ENCODE measurements at places on chromosomes 1 and 21.
A peak's percentile ranks its signal among the peaks of the same experiment; 100 is the strongest.

DNA sequence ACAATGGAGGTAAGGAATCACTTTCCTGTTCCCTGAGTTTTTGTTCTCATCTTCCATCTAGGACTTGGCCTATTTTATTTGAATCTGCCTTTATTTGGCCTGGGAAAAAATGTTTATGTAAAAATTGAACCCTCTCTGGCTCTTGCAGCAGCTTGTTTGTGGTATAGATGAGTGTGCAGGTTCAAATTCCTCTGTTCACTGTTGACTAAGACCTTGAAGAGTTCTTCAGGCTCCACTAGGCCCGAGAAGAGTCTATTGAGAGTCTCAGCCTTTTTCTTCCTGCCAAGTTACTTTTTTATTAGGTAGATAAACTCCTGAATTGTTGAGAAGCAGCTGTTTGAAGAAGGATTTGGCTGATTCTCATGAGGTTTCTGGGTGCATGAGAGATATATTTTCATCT is 248.8 kb upstream of the ADGRL2 start:
- DNase-seq: no peak
- no peaks in the 10 kb centered on the region for H3K36me3 ChIP-seq
- H3K4me1 ChIP-seq: no peaks in the 10 kb centered on the region
- H3K4me3 ChIP-seq: no peak overlapping the region
- H3K27me3 ChIP-seq: no peaks in the 10 kb centered on the region

GRCh38 chr1:198701250-198701649 is 62.4 kb downstream of the PTPRC start:
- no peaks in the 10 kb centered on the region for H3K4me1 ChIP-seq
- no peaks in the 10 kb centered on the region for H3K36me3 ChIP-seq
- DNase-seq: no peak
- no peaks in the 10 kb centered on the region for H3K27me3 ChIP-seq
- H3K4me3 ChIP-seq: no peak overlapping the region

- H3K4me3 ChIP-seq: no peak overlapping the region
- H3K27me3 ChIP-seq: no peaks in the 10 kb centered on the region
- H3K4me1 ChIP-seq: no peaks in the 10 kb centered on the region
- DNase-seq: peak; percentile 29
These were observed 147.6 kb upstream of the CAMK1G start for GRCh38 chr1:209435654-209436566.

- H3K27ac ChIP-seq: no peak overlapping the region
- no peak overlapping the region for H3K4me3 ChIP-seq
- H3K36me3 ChIP-seq: no peaks in the 10 kb centered on the region
- DNase-seq: no peak
These were observed 29.3 kb upstream of the SRSF10 start for GRCh38 chr1:24009406-24009805.

- no peak overlapping the region for H3K4me3 ChIP-seq
- peaks cover 4% of the 10 kb centered on the region for H3K4me1 ChIP-seq
- peaks cover 2% of the 10 kb centered on the region for H3K27me3 ChIP-seq
- DNase-seq: no peak
These were observed 146.4 kb downstream of the FOXD2 start for GRCh38 chr1:47584249-47584648.

DNA sequence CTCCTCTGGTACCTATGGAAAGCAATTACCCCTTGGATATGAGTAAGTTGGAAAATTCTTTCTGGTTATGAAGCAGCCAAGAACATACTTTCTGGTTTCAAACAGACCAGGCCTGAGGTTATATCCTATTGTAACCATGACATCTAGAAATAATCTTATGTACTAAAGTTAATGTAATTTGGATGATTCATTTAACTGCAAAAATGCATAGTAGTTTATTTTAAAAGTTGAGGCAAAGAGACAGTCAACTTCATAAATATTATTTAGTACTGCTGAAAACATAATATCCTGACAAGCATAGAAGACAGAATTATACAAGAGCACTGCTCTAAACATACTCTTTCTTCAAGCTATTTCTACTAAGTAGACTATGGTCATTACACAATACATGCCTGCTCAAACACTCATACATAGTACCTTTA is 25.5 kb downstream of the ODF2L start:
- no peaks in the 10 kb centered on the region for H3K4me1 ChIP-seq
- no peaks in the 10 kb centered on the region for H3K36me3 ChIP-seq
- H3K27me3 ChIP-seq: no peaks in the 10 kb centered on the region

- no peak for DNase-seq
- H3K36me3 ChIP-seq: no peaks in the 10 kb centered on the region
- no peak overlapping the region for H3K4me3 ChIP-seq
- H3K27me3 ChIP-seq: peaks cover 13% of the 10 kb centered on the region
These were observed 24.6 kb upstream of the KLHDC8A start for GRCh38 chr1:205381305-205381704.

DNA sequence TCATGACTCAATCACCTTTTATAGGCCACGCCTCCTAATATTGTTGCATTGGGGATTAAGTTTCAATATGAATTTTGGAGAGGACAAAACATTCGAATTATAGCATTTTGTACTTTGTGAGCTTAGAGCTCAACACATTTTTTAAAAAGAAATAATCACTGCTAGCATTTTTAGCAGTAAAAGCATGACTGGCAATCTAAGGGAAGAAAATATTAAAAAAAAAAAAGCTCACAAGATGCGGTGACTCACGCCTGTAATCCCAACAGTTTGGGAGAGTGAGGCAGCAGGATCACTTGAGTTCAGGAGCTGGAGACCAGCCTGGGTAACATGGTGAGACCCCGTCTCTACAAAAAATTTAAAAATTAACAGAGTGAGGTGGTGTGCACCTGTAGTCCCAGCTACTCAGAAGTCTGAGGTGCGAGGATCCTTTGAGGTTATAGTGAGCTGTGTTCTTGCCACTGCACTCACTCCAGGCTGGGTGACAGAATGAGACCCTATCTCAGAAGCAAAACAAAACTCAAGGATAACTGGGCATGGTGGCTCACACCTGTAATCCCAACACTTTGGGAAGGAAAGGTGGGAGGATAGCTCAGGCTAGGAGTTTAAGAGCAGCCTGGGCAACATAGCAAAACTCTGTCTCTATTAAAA is 28.8 kb upstream of the DIPK1A start:
- no peak for DNase-seq
- no peak overlapping the region for H3K4me3 ChIP-seq
- no peaks in the 10 kb centered on the region for H3K36me3 ChIP-seq

DNA sequence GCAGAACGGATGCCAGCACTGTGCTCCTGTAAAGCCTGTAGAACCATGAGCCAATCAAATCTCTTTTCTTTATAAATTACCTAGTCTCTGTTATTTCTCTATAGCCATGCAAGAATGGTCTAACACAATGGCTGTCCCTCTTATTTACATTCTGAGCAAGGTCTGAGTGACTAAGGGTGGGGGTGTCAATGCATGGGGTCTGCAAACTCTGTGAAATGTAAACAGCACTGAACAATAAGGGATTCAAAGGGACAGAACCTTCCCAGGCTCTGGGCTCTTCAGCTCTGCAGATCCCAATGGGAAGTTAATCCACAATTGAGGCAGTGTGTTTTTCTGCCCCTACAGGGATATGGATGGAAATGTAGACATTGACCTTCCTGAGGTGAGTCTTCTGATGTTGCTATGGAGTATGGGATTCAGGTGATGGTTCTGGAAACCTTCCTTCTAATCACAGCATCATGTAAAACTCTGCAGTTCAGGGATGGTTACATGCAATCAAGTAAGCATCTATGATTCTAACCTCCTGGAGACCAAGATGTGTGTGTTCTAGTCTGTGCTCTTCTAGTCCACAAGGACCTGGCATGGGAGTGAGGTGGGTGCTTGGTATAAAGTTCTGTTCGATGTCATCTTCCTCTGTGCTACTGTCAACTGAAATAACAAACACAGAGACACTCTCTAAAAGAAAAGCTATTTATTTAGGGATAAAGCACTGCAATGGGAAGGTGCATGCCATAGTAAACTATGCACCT is 38.6 kb downstream of the CAPN9 start:
- no peak for DNase-seq
- no peak overlapping the region for H3K27ac ChIP-seq
- H3K27me3 ChIP-seq: no peaks in the 10 kb centered on the region
- H3K4me1 ChIP-seq: no peaks in the 10 kb centered on the region
- H3K36me3 ChIP-seq: no peaks in the 10 kb centered on the region

DNA sequence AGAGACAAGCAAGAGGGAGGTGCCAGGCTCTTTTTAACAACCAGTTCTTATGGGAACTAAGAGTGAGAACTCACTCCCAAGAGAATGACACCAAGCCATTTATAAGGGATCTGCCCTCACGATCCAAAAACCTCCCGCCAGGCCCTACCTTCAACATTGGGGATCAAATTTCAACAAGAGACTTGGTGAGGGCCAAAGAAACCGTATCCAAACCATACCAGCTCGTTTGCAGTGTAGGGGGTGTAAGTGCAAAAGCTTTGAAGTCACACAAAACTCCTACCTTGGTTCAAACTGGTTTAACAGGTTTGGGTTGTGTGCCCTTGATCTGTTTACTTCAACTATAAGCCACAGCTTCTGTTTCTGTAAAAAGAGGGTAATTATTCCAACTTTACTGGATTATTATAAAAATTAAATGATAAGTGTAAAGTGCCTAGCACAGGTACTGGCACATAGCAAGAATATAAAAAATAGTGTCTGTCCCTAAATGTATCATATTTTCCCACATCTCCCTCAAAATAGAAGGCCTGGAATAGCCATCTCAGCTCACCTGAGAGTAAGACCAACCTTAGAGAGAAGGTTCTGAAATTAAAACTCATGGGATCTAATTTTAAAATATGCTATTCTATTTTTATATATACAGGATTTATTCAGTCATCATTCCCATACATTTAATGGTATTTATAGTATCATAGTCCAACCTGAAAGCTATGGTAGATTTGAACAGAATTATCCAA is 7.0 kb upstream of the USP25 start:
- H3K27me3 ChIP-seq: no peaks in the 10 kb centered on the region
- no peak overlapping the region for H3K27ac ChIP-seq
- no peaks in the 10 kb centered on the region for H3K4me1 ChIP-seq
- no peaks in the 10 kb centered on the region for H3K36me3 ChIP-seq

DNA sequence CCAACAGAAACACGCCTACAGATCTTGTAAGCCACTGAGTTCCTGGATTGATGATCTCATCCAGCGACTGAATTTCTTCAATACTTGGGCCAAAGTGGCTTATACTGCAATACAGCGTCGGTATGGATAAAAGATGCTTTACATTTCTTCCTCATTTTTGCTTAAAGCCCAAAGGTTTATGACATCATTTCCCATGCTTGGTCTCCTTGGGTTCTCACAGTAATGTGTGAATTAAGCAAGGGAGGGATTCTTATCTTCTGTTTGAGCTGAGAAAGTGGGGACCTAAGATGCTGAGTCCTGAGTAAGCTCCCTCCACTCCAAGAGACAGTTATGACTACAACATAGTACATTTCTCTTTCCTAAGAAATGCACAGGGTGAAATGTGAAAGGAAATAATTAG is 39.5 kb downstream of the LBR start:
- no peaks in the 10 kb centered on the region for H3K36me3 ChIP-seq
- no peaks in the 10 kb centered on the region for H3K4me1 ChIP-seq
- no peak overlapping the region for H3K27ac ChIP-seq
- no peak overlapping the region for H3K4me3 ChIP-seq
- no peaks in the 10 kb centered on the region for H3K27me3 ChIP-seq

DNA sequence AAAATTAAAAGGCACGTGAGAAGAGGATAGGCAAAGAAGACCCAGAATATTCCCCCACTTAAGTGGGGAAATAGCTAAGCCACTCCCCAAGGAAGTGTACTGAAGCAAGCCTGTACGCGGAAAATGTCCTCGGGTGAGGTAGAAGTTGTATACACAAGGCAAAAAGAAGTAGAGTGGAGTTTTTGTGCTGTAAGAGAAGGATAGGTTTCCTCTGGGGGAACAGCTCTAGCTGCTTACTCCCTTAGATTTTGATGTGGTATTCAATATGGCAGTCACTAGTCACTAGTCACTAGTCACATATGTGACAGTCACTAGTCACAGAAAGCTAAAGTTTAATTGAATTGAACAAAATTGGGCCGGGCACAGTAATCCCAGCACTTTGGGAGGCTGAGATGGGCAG is 7.6 kb downstream of the TXNIP start:
- DNase-seq: peak; percentile 10
- peak overlapping the region; percentile 95 for H3K27ac ChIP-seq
- peaks cover under 1% of the 10 kb centered on the region for H3K36me3 ChIP-seq
- no peaks in the 10 kb centered on the region for H3K27me3 ChIP-seq

GRCh38 chr21:43268086-43268803 is 99.4 kb downstream of the CRYAA start:
- no peak overlapping the region for H3K4me3 ChIP-seq
- no peak for DNase-seq
- H3K27me3 ChIP-seq: peaks cover 7% of the 10 kb centered on the region
- H3K36me3 ChIP-seq: no peaks in the 10 kb centered on the region

DNA sequence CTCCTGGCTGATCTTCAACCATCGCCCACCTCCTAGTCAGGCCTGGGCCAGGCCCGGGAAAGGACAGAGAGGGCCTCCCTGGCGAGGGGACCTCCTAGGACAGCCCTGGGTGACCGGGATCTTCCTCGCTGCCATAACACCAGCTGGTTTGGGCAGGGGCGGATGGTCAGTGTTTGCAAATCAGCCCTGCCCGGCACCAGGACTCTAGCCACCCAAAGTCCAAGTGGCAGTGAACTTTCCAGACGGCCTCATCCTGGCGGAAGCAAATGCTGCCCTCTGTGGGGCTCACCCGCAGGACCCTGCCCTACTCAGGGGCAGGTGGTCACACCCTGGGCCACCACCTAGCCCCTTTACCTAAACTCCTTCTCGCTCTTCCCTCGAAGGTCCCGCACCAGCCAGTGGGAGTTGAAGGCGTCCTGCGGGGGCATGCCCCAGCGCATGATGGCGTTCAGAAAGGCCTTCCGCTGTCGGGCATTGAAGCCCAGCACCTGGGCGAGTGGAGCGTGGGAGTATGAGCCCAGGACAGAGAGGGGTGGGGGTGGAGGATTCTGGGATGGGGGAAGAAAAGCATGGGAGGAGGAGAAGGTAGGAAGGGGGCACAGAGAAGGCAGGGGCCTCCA is 55.3 kb downstream of the CHD5 start:
- H3K27ac ChIP-seq: no peak overlapping the region
- H3K4me1 ChIP-seq: no peaks in the 10 kb centered on the region
- H3K36me3 ChIP-seq: no peaks in the 10 kb centered on the region
- DNase-seq: no peak
- H3K4me3 ChIP-seq: no peak overlapping the region

- peak; percentile 56 for DNase-seq
- H3K27me3 ChIP-seq: no peaks in the 10 kb centered on the region
- peak overlapping the region; percentile 31 for H3K27ac ChIP-seq
- H3K4me1 ChIP-seq: peaks cover 6% of the 10 kb centered on the region
These were observed 19.7 kb downstream of the MFAP2 start for GRCh38 chr1:16960560-16961296.

GRCh38 chr1:39657402-39657801 is 14.5 kb downstream of the NT5C1A start:
- H3K4me1 ChIP-seq: peaks cover 21% of the 10 kb centered on the region
- H3K4me3 ChIP-seq: no peak overlapping the region
- peaks cover 26% of the 10 kb centered on the region for H3K36me3 ChIP-seq
- DNase-seq: no peak

- no peaks in the 10 kb centered on the region for H3K36me3 ChIP-seq
- H3K27me3 ChIP-seq: peaks cover 6% of the 10 kb centered on the region
- no peak overlapping the region for H3K4me3 ChIP-seq
- H3K27ac ChIP-seq: no peak overlapping the region
- no peak for DNase-seq
These were observed 81.2 kb upstream of the WNT4 start for GRCh38 chr1:22224091-22224490.

Measured in gastrocnemius medialis (tissue), 4 donors.